Left renal cortex interstitium (tissue), 4 donors: ENCODE measurements at places on chromosomes 7 and 10. TPM values are rescaled to one million over a fixed set of nuclear protein-coding genes. Genes with fewer than 3 reads are reported as not detected.

RAB19 gene
- polyA plus RNA-seq: 4.2 TPM

CNPY1 gene
- polyA plus RNA-seq: not detected

SSC4D gene
- 6.9 TPM for polyA plus RNA-seq

SLC26A5 gene
- polyA plus RNA-seq: 0.17 TPM

TMEM168 gene
- polyA plus RNA-seq: 36.0 TPM

MEOX2 gene
- 2.3 TPM for polyA plus RNA-seq

HTR7 gene
- polyA plus RNA-seq: 0.54 TPM

TMEM248 gene
- polyA plus RNA-seq: 74.0 TPM

AGAP4 gene
- polyA plus RNA-seq: 16.6 TPM

TMEM273 gene
- polyA plus RNA-seq: 2.7 TPM
